ENCODE measurements at places on chromosomes 5 and 9. TPM values are rescaled to one million over a fixed set of nuclear protein-coding genes. Genes with fewer than 3 reads are reported as not detected.

The PAEP gene
- 0.21 TPM for total RNA-seq

The NCS1 gene
- total RNA-seq = 69.2 TPM

The GOLGA1 gene
- 12.5 TPM for total RNA-seq

- DNase-seq = no peak
Observed at GRCh38 chr5:3026099-3026498, 274.6 kb upstream of the IRX2 start.

DNA sequence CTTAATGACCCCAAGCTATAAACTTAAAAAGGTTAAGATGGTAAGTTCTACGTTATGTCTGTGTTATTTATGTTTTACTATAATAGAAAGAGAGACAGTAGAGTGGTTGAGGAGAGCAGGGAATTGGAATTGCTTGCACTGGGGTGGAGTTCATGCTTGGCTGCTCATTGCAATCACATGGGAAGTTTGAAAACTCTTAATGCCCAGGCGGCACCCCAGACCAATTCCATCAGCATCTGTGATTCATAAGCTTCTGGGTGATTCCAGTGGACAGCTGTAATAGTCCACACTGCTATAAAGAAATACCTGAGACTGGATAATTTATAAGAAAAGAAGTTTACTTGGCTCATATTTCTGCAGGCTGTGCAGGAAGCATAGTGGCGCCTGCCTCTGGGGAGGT is 323.9 kb upstream of the MSX2 start:
- no peak for DNase-seq

- DNase-seq = no peak
Observed at GRCh38 chr5:5671823-5672222, 249.3 kb downstream of the ICE1 start.

The STC2 gene
- 219 TPM for total RNA-seq

- no peak for DNase-seq
Observed at GRCh38 chr9:124960409-124960752, 19.5 kb upstream of the GOLGA1 start.

The ADAM19 gene
- 61.0 TPM for total RNA-seq

DNA sequence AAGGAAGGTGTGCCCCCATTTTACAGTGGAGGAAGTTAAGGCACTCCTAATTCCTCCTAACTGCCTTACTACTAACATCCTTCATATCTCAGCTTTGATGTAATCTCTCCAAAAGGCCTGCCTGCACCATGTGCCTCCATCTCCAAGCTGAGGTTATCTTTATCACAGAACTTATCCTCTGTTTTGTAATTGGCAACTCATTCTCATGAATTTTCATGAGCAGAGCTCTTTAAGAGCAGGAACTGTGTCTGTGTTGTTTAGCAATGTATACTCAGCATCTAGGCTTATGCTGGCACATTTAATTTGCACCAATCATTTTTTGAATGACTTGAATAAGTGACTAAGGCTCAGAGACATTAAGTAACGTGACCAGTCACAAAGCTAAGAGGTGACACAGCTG is 147.9 kb upstream of the VLDLR start:
- DNase-seq = no peak

GRCh38 chr9:107193251-107193650 is 89.8 kb upstream of the RAD23B start:
- no peak for DNase-seq

DNA sequence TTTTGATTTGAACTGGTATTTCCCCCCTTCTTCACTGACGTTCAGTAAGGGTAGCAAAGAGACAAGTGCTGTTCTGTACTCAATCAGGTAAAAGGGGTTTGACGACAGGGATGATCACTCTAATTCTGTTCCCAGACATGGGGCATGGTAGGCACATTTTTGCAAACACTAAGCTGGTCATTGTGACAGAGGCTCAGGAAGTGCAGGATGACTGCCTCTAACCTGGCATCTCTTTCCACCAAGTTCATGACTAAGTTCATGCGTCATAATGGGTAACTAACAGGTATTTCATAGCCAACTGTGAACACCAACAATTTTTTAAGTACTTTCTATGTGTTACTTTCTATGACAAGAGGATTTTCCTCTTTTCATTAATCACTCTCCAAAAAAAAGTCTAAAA is 166.5 kb downstream of the MAPKAP1 start:
- DNase-seq = peak; percentile 58

The MARCOL gene
- total RNA-seq = not detected

GRCh38 chr9:129105857-129106694 is 4.5 kb downstream of the CRAT start:
- no peak for DNase-seq
